ENCODE measurements at places on chromosomes 11 and 22.

- no peak for DNase-seq
Measured at GRCh38 chr22:39960791-39961746, 872 bp downstream of the TMA7B start.

GRCh38 chr22:24805790-24806662, at the start of gene SGSM1:
TSS of gene SGSM1 (plus strand) at chr22:24806211. CDS start at chr22:24806326, 115 bp downstream.
- peak; percentile 25 for DNase-seq

GRCh38 chr11:8080069-8080670, 841 bp upstream of the TUB start:
- no peak for DNase-seq

- peak; percentile 3 for DNase-seq
Measured at GRCh38 chr22:33909075-33909458, 11.2 kb downstream of the LARGE1 start.

DNA sequence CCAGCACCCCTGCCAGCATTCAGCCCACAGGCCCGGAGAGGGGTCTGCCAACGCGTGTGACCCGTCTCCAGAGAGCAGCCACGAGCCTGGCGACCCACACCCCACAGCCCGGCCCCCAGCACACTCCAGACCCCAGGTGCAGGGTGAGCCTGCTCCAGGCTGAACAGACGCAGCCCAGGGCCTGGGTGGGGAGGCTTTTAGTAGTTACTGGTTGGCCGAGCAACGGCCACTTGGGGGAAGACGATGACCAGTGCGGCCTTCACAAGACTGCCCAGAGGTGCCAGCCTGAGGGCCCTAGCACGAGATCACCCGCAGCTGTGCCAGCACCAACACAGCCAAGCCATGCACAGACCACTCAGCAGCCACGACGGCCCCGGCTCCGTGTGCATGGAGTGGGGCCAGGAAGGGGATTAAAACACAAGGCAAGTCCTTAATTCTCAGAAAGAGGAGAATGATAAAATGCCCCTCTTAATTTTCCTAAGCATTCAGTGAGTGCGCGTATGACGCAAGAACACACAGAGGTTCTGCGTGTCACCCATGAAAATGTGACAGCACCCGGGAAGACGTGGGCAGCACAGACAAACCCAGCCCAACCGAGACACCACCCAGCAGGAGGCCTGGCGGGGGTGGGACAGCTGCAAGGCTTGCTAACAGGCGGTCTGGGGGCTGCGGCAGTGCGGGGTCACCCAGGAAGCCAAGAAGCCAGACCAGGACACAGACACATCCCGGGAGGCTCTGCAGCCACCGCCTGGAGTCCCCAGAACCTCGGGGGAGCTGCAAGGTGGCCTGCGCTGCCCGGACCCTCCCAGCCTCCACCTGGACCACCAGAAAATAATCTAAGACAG, 47.6 kb downstream of the BRD1 start:
- no peak for DNase-seq

DNA sequence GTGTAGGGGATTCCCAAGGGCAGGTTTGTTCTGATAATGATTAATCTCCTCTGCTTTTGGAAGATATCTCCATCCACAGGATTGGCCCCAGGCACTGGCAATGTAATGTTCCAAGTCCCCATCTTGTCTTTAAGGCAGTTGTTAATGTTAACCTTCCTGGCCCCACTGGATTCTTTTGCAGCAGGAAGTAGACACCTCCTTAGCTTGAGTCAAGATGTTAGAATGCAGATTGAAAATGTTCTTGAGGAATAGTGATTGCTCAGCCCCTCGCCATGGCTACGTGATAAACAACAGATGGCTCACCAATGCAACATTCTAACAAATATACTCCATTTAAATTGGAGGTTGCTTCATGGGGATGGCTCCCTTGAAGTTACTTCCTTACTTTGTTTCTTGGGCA, 7.3 kb downstream of the HEPHL1 start:
- DNase-seq: no peak

- no peak for DNase-seq
Measured at GRCh38 chr11:86395061-86395551, 20.4 kb downstream of the CCDC81 start.

DNA sequence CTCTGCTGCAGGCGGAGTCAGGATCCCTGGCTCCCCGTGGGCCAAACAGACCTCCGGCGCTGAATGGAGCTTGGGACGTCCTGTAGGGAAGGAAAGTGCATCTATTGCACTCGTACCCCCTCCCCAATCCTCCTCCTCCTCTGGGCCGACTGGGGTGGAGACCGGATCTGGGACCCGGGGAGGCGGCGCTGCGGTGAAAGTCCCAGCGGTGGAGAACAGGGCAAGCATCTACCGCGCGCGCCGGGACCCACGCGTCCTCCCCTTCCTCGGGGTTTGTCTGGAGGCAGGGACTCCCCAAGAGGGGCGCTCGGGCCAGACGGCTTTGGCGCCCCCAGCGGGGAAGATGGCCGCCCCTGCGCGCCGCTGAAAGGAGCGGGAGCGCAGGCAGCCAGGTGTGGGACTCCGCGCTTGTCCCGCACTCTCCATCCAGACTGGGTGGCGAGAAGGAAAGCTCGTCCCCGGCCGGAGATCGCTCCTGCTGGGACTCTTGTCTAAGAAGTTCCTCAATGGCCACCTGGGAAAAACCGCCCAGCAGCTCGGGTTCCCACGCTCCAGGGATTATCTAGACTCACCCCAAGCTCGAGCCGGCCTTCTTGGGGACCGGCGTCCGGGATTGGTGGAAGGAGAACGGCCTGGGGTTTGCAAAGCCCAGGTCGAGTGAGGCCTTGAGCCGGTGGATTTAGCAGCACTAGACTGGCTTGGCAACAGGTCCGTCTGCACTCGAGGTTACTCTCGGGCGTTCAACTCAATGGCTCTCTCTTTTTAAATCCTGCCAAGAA, 718 bp downstream of the FADS2 start:
- no peak for DNase-seq

DNA sequence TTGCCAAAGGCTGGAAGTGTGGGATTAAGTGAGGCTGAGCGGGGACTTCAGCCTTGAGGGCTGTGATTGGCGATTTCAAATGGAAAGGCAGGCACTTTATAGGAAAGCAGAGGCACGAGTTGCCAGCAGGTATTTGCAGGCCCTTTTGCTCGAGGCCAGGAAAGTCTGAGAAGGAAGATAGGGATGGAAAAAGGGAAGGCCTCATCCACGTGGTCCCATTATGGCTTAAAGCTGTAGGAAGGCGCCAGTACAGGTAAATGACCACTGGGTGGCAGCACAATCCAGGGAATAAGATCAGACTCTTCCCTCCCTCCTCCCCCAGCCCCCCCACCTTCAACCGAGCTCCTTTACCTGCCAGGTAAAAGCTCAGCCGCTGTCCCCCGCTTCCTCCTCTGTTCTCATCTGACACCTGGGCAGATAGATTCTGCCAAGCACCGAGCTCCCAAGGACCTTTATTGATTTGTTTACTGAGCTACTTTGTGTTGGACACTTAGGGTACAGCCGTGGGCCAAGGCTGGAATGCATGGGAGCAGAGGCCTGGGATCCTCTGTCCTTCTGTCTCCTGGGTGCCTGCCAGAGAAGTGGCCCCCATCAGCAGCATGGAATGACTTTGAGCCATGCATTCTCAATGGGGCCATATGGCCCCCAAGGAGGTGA, 7.5 kb downstream of the P2RX3 start:
- no peak for DNase-seq

DNA sequence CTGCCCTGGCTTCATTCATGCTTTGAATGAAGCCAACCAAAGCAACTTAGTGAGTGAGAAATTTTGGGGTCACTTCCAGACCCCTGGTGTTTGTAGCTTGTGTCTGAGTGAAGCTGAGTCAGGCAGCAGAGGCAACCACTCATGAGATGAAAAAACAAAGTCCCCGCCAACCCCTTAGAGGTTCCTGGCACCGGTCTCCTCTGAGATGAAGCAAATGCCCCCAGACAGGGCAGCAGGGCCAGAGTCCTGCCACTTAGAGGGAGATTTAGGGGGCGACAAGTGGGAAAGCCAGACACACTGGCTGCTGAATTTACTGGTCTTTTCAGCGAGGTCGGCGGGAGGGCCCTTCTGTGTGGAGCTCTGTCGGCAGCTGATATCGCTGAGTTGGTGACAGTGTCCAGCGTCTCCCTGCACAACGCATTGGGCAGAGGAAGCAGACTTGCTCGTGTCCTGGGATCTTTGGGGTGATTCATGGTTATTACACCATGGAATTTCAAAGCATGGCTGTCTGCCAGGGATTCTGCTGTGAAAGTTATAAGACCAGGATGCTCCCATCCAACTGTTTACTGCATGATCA, 482.6 kb downstream of the MIAT start:
- DNase-seq: peak; percentile 33

DNA sequence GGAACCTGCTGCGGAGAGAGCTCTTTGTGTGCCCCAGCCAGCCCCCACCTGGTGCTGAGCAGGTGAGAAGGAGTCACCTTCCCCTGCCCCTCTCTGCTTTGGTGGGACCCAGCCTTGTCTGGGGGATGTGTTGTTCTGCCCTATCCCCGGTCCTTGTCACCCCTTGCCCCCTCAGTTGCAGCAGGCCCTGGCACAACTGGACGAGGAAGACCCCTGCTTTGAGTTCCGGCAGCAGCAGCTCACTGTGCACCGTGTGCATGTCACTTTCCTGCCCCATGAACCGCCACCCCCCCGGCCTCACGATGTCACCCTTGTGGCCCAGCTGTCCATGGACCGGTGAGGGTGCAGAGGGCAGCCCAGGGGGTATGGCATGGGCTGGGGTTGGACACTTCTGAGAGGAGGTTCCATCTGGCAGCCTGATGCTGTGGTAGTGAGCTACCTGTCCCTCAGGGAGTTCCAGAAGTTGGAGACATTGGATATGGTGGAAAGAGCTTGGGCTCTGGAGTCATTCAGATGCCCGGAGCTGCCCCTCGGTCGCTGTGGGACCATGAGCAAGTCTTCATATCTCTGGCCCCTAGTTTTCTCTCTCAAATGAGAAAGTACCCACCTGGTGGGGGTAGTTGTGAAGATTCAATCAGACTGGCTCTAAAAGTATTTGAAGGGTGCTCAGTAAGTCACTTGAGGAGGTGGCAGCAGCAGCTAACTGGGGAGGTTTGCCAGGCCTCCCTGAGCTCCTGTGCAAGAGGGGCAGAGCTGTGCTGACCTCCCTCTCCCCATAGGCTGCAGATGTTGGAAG, 4.3 kb downstream of the LARGE2 start:
- DNase-seq: no peak

- no peak for DNase-seq
Measured at GRCh38 chr11:2301631-2302305, at the start of the genes C11orf21 and TSPAN32. TSS of gene C11orf21 (minus strand) at chr11:2301918. CDS start at chr11:2301808, 110 bp downstream. TSS of gene TSPAN32 (plus strand) at chr11:2302013. CDS start at chr11:2302150, 137 bp downstream.

DNA sequence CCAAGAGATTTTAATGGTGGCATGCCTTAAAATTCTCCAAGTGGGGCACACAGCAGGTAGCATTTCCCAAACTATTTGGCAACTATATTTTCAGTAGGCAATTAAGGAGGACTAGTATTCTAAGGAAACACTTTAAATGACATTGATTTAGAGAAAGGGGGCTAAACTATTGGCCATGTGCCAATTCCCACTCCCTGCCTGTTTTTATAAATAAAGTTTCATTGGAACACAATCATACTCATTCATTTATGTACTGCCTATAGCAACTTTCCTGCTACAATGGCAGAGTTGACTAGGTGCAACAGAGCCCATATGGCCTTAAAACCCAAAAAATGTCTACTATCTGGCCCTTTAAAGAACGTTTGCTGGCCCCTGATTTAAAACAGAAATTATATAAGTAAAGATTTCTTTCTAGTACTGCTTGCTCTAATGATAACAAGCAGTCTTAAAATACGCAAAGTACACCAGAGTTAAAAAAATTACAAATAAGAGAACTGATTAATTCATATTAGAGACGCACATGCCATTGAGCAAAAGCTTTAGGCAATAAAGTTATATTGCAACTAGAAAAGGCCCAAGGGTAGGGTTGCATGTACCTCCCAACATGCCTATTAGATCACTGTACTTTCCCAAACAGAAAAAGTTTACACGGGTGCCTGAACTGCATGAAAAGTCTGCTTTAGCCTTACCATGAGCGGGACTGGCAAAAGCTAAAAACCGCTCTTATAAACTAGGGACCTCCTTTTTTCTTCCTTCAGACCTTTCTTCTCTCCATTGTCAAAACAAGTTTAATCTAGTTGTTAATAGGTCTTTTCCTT, 14.2 kb downstream of the E2F8 start:
- no peak for DNase-seq

DNA sequence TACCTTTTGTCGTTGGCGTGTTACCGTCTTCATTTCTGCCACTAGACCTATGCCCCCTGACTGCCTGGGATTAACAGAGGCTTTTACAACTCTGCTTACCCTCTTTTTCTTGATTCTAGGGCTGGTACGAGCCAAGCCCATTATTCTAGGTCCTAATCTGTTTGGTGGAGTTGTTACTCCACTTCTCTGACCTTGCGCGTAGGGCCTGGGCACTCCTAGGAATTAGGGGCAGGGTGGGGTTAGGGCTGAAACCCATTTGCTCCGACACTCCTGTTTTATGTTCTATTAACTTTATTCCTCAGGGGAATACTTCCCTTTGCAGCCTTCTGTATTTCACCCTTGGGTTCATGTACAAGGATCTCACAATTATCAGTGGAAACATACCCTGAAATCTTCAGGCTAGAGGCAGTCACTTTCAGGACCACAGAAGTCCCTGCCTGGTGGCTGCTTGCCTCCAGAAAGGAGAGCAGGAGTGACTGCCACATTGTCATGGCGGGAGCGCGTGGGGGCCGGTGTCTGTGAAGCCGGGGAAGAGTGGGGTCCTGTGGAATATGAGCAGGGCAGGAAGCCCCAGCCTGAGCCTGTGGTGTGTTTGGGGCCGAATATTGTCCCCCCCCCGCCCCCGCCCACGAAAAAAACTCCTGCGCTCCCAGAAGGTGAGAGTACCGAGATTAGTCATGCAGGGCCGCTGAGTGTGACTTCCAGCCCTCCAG, 731 bp upstream of the SLC37A2 start:
- DNase-seq: no peak

DNA sequence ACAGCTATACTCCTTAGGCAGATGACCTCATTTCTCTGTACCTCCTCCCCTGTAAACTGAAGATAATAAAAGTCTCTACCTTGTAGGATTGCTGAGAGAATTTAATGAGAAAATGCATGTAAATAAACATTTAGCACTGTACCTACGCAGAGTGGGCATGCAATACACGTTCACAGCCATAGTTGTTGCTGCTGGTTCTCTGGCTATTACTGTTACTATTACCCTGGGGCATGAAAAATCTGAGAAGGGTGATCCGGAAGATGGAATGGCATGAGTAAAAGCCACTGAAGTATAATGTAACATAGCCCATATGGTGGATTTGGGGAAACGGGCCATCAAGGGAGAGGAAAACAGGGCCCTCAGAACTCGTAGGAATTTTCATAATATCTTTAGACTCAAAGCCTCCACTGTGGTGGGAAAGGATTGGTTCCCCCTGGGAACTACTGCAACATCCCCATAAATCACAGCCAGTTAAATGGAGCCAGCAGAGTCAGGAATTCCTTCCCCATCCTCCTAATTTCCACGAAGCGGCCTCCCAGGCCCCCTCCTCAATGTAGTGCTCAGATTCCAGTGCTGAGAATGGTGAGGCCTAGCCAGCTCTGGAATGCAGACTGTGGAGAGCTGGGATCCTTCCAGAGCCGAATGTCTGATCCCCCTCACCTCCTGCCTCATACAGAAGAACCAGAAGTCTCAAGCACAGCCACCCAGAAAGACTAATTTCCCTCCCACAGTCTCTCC, 205.3 kb downstream of the MN1 start:
- DNase-seq: no peak

- no peak for DNase-seq
Measured at GRCh38 chr22:50479721-50480120, 1.6 kb upstream of the ADM2 start.
